Stimulated activated CD4-positive, alpha-beta T cell treated with anti-CD3 and anti-CD28 coated beads, TNF-alpha, amount 100 ng/mL, for 4 hours (primary cell): ENCODE measurements at places on chromosomes 12 and 14.

DNA sequence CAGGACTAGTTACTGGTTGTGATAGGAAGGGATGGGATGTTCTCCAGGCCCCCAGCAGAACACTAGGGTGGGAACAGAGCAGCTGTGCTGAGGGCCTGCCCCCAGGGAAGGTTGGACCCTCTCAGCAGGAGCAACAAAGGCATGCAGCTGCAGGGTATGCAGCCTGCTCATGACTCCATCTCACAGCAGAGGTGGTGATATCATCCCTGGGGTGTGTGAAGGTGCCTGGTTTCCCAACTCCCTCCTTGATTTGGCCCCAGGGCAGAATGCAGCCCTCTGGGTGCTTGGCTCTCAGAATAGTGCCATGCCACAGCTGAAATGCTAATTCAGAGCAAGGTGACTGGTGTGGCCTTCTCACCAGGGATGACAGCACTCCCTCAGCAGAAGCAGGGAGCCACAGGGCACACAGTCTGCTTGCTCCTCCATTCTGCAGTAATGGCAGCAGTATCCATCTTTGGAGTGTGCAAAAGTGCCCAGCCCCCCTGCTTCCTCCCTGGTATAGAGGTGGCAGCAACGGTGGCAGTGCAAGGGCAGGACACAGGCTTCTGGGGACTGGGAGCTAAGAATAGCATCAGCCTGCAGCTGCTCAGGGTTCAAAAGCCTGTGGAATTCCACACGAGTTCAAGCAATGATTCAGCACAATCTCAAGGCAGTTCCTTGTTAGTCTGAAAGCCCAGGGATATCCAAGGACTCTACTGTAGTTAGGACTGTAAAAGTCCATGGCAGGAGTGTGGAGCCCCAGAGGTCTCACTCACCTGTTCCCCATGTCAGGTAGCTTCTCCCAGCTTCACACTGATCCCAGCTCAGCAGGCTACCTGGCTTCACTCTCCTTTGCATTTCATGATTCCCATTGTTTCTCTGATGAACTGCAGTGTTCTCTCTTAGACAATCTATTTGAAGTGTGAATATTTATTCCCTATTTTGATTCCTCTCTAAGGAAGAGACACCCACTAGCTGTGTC is 298.1 kb upstream of the FOXG1 start:
- DNase-seq = no peak

DNA sequence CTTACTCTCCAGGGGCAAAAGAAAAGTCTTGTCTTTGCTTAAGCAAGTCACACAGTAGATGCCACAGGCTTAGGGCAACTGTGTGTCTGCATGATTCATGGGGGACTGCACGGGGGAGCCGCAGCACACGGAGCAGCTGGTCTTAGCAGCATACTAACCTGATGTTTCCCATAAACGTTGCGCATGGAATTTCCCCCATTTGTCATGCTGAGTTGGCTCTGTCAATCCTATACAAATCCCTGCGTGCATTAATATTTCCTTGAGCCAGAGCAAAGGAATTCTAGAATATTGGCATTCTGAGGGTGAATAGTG is 71.2 kb downstream of the SAMD4A start:
- no peak for DNase-seq

GRCh38 chr12:65430571-65431306 is 152.3 kb downstream of the MSRB3 start:
- no peak for DNase-seq

GRCh38 chr14:88604212-88604611 is 41.4 kb downstream of the ZC3H14 start:
- no peak for DNase-seq

DNA sequence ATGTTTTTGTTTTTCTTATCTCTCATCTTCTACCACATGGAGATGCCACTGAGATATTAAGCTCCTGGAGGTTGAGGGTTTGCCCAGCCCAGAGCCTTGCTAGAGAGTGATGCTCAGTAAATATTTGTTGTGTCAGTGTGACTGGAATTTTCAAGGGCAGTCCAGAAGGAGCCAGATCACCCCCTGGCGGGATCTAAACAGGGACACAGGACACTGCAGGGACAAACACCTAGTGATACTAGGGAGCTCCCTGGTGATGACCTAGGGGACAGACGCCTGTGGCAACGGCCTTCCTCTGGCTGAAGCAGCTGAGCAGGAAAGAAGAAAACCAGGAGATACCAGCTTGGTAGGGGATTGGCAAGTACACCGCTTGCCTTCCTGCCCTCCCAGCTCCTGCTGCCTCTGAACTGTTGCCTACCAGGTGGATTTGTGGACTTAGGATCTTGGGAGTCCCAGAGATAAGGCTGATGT is 714.4 kb upstream of the TBX3 start:
- no peak for DNase-seq

- DNase-seq = no peak
These were observed 341.3 kb upstream of the FBXO33 start for GRCh38 chr14:39773387-39774126.

GRCh38 chr14:62943202-62943601 is 102.1 kb downstream of the KCNH5 start:
- DNase-seq = no peak

DNA sequence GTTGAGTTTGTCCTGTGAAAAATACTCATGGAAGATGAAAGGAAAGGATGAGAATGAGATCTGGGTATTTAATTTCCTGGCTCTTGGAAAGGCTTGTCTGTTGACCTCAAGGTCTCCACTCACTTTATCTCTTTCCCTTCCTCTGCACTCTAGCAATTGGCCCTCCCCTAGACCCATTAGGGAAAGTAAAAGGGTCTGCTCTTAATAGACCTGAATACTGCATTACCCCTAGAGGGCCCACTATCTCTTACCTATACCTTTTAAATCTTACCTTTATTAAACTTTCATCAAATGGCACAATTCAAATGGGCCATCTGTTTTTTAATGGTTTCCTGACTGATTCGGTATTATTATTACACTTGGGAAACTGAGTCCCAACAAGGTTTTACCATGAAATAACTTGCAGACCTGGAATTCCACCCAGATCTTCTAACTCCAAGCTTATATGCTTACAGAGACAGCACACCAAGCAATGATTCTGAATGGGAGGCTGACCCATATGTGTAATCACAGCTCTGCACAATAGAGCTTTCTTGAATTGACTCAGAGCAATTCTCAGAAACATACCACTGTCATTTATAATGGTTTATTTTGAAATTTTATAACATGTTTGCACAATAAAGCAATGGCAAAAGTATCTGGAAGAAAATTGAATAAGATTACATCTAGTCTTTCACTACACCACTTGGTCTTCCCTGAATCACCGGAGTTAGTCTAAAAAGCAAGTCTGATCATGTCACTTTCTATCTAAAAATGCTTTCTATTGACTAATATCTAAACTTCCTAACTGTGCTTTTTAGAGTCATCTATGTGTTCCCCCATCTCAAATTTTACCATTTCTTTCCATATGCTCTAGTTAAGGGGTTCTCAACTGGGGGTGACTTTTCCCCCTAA is 618.5 kb downstream of the NRXN3 start:
- no peak for DNase-seq

DNA sequence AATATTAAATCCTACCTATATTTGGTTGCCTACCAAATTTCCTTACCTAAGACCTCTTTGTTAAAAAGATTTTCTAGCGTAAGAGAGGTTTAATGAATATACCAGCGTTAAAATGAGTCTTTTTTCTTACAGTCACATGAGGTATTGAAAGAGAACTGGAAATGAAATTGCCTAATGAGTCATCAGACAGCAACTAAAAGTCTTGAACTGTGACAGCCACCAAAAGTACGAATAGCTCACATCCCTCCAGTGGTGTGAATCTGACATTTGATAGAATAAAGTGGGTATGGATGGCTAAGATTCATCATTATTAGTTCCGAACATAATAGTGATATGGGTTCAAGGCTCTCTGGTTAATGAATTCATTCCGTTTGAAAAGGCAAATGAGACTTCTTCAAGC is 1297.3 kb downstream of the AACS start:
- DNase-seq = no peak

DNA sequence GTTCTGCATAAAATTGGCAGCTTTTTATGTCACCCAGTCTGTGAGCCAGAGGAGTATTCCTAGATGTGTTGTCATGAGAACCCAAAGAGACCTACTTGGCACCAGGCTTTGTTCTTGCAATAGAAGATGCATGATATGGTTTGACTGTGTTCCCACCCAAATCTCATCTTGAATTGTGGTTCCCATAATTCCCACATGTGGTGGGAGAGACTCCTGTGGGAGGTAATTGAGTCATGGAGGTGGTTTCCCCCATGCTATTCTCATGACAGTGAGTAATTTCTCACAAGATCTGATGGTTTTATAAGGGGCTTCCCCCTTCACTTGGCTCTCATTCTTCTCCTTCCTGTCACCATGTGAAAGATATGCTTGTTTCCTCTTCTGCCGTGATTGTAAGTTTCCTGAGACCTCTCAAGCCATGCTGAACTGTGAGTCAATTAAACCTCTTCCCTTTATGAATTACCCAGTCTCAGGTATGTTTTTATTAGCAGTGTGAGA is 572.0 kb upstream of the ATP2B1 start:
- DNase-seq = no peak

DNA sequence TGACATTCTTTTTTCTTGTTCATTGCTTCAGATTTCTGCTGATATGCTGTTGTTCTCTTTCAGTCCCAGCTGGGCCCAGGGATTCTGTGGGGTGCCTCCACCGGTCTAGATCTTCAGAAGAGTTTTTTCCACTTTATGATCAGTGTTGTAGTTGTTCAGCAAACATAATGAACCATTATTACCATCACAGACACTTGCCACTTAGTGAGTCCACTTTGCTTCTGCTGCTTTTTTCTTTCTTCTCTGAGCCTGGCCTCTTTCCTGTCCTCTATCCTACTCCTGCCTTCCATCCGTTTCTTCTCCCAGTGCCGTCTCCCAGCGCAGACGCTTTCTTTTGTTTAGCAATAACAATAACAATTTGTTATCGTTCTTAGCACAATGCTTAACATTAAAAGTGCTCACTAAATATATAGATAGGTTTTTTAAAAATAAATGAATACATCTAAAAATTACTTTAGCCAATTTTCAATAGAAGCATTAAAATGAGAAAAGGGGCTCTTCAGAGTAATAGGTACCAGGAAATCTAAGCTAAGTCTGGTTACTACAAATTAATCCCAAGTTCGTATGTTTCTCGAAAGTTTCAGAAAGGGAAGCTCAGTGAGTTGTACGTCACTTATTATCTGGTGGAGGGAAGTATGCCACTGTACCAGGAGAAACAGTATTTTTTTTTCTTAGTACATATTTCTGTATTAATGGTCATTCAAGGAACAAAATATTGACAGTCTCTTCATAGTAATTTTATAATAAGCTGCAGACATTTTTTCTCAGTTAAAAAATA is 98.2 kb downstream of the SRGAP1 start:
- no peak for DNase-seq

DNA sequence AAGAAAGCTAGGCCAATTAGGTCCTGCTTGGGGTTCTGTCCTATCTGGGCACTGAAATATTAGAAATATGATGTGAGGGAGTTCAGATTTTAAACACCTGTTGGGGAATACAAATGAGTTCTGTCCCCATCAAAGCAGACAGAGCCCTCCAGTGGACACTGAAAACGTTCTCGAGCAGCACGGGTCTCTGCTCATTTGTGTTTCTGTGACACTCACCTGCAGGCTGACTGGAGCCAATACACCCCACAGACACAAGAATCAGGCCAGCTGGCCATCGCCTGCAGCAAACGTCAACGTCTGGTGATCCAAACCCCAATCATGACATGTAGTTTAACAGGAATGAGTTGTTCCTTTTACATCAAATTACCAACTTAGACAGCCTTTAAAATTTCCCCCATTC is 493.4 kb upstream of the TMEM132C start:
- no peak for DNase-seq

- DNase-seq = peak; percentile 57
These were observed 14.1 kb downstream of the SUSD6 start for GRCh38 chr14:69625299-69626131.

DNA sequence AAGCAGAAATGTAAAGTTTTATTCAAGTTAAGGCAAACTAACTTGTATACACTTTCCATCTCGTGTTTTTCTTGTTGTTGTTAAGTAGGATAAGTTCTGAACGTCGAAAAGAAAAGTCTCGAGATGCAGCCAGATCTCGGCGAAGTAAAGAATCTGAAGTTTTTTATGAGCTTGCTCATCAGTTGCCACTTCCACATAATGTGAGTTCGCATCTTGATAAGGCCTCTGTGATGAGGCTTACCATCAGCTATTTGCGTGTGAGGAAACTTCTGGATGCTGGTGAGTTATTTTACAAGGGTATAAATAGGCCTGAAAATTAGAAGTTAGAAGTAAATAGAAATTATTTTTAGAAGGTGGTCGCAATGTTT is 25.0 kb downstream of the HIF1A start:
- DNase-seq = no peak

GRCh38 chr12:122054842-122055520 is 23.6 kb upstream of the MLXIP start:
- DNase-seq = no peak

- no peak for DNase-seq
These were observed 46.2 kb downstream of the DPF3 start for GRCh38 chr14:72847721-72848120.

DNA sequence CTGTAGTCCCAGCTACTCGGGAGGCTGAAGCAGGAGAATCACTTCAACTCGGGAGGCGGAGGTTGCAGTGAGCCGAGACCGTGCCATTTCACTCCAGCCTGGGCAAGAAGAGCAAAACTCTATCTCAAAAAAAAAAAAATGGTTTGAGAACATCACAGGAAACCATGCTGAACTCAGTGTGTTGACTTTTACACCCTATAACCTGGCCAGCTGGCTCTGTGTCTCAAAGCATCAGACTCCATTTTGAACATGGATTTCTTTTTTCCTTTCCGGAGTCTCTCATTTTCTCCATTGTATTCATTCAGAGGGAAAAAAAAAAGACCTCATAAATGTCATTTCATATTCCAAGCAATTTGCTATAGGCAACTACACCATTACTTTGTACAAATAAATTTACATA is 63.2 kb upstream of the FOXN3 start:
- no peak for DNase-seq

- DNase-seq = no peak
These were observed 141.4 kb downstream of the ADGRD1 start for GRCh38 chr12:131094831-131095805.

DNA sequence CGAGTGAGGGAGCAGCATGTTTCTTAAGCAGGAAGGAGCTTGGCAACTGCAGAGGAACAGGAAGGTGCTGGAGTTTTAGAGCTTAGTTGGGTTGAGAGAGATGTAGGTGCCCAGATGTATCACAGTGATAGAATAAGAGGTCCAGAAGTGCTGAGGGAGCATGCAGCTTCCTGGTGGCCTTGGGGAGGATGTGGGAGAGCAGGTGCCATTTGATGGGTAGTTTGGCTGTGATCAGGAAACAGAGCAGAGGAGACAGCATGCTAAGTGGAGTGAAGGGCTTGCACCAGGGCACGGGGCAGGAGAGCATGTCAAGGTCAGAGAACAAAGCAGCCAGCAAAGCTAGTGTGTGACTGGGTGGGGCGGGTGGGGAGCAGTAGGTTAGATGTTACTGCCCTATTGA is 74.8 kb downstream of the PAPOLA start:
- no peak for DNase-seq
